Panc1 (cell line): ENCODE measurements at places on chromosomes 5 and 9.

- H3K27me3 ChIP-seq, result no peaks in the 10 kb centered on the region
- peaks cover 3% of the 10 kb centered on the region for H3K4me1 ChIP-seq
- no peak overlapping the region for H3K4me3 ChIP-seq
- DNase-seq, result no peak
- no peaks in the 10 kb centered on the region for H3K36me3 ChIP-seq
Observed at GRCh38 chr5:170628691-170629565, 125.1 kb downstream of the KCNIP1 start.

GRCh38 chr5:169893571-169893970, 86.7 kb downstream of the INSYN2B start:
- no peak overlapping the region for H3K4me3 ChIP-seq
- no peaks in the 10 kb centered on the region for H3K27me3 ChIP-seq
- H3K4me1 ChIP-seq, result no peaks in the 10 kb centered on the region; the same call in 1 of the 2 replicates
- no peak overlapping the region for H3K27ac ChIP-seq
- no peaks in the 10 kb centered on the region for H3K36me3 ChIP-seq

DNA sequence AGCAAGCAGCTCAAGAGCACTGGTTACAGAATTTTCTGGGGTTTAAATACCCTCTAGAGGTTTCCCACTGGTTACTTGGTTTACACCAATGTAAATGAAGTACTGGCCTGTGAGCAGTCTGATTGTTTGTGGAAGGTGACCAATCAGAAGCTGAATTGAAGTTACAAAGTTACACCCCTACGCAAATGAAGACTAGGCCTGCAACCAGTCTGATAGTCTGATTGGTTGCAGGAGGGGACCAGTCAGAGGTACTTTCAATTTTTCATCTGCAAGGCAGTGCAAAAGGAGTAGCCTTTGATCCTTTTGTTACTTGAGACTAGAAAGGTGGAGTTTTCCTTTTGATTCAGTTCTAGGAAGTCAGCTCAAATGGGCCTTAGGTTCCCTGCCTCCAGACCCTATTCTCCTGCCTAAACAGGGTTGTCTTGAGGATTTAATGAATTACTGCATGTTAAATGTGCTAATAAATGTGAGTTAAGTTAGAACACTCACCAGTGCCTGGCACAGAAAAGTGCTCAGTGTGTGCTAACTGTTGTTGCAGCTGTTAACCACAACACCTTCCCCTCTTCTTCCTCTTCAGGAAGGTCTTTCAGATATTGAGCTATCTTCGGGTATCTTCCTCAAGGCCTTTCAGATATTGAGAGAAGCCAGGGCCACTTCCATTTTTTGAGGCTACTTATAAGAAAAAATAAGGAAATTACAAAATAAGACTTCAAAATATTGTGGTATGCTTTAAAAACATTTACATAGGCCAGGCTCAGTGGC, 32.1 kb upstream of the CLINT1 start:
- H3K4me1 ChIP-seq, result no peaks in the 10 kb centered on the region
- DNase-seq, result no peak
- no peak overlapping the region for H3K4me3 ChIP-seq
- no peaks in the 10 kb centered on the region for H3K36me3 ChIP-seq

GRCh38 chr9:3682186-3682585, 156.4 kb upstream of the RFX3 start:
- H3K36me3 ChIP-seq, result no peaks in the 10 kb centered on the region
- H3K4me1 ChIP-seq, result no peaks in the 10 kb centered on the region
- H3K27ac ChIP-seq, result no peak overlapping the region
- H3K27me3 ChIP-seq, result no peaks in the 10 kb centered on the region

DNA sequence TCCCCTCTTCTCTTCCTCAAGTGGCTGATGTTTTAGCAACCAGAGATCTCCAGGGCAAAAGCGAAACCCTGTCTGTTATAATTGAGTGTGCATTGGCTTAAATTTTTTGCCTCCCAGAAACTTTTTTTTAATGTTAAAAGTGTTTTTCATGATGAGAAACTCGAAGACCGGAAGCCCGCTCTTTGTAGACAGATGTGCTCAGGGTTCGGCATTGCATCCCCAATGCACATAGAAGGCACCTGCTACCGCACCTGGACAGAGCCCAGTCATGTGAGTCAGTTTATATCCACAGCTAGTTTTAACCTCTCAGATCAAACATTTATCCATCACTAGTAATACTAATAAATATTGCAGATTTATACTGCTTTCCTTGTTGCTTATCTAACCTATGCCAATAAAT, 19.5 kb upstream of the NADK2 start:
- no peaks in the 10 kb centered on the region for H3K4me1 ChIP-seq
- H3K36me3 ChIP-seq, result no peaks in the 10 kb centered on the region
- H3K4me3 ChIP-seq, result no peak overlapping the region
- H3K27me3 ChIP-seq, result 0 out of 2 replicates have a peak, but pooled peaks cover 2% of the 10 kb centered on the region

GRCh38 chr9:18052060-18052459, 421.9 kb upstream of the ADAMTSL1 start:
- H3K36me3 ChIP-seq, result no peaks in the 10 kb centered on the region
- no peak overlapping the region for H3K4me3 ChIP-seq
- H3K27ac ChIP-seq, result no peak overlapping the region
- no peaks in the 10 kb centered on the region for H3K27me3 ChIP-seq

- H3K36me3 ChIP-seq, result peaks cover under 1% of the 10 kb centered on the region
- no peaks in the 10 kb centered on the region for H3K27me3 ChIP-seq
- no peak overlapping the region for H3K4me3 ChIP-seq
- peaks cover 18% of the 10 kb centered on the region for H3K4me1 ChIP-seq
- no peak overlapping the region; the same call in 1 of the 2 replicates for H3K27ac ChIP-seq
Observed at GRCh38 chr5:134567641-134568336, 42.3 kb downstream of the JADE2 start.

DNA sequence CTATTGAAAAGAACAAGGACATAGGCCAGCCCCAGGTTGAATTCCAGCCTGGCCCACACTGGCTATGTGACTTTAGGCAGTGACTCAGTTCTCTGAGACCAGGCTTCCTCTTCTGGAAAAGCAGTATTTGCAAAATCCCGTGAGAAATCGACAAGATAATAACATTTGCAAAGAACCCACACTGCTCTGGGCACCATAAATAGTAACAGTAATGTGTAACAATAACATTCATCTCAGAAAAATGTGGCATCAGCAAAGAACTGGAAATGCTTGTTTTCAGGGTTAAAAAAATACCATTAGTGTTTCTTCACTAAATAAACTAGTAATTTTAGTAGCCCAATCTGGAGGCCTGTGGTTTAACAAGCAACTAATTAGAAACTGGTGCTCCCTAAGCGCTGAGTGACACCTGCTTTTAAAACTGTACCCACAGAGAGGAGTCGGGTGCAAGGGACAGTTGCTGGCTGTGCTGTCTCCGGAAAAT, 148.4 kb downstream of the TTLL11 start:
- H3K36me3 ChIP-seq, result no peaks in the 10 kb centered on the region
- H3K27me3 ChIP-seq, result no peaks in the 10 kb centered on the region
- no peaks in the 10 kb centered on the region for H3K4me1 ChIP-seq

- H3K27me3 ChIP-seq, result peaks cover 8% of the 10 kb centered on the region
- DNase-seq, result no peak
- H3K4me3 ChIP-seq, result no peak overlapping the region
- no peak overlapping the region for H3K27ac ChIP-seq
- no peaks in the 10 kb centered on the region for H3K36me3 ChIP-seq
- H3K4me1 ChIP-seq, result no peaks in the 10 kb centered on the region
Observed at GRCh38 chr5:83715236-83716065, 5.2 kb downstream of the HAPLN1 start.

DNA sequence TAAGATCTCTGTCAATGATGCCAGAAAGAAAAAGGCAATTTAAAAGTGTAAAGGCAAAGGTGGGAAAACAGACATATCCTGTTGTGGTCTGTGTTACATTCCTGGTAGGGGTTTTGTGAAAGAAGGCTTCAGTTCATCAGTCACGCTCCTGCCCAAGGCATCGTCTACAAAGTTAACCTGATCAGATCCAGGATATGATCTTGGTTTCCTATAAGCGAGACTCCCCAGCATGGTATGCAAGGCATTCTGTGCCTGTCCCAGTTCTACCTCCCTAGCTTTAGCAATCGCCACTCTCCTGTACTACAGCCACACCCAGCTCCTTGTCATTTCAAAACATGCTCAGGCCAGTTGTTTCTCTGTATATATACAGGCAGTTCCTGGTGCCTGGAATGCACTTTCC, 58.0 kb upstream of the PTPN3 start:
- H3K4me1 ChIP-seq, result no peaks in the 10 kb centered on the region
- H3K36me3 ChIP-seq, result no peaks in the 10 kb centered on the region
- H3K27me3 ChIP-seq, result no peaks in the 10 kb centered on the region
- no peak overlapping the region for H3K4me3 ChIP-seq

- no peak for DNase-seq
- peak overlapping the region; percentile 57 for H3K4me3 ChIP-seq
- no peak overlapping the region for H3K27ac ChIP-seq
- no peaks in the 10 kb centered on the region for H3K27me3 ChIP-seq
Observed at GRCh38 chr9:2241461-2241835, 226.3 kb downstream of the SMARCA2 start.

GRCh38 chr5:8628521-8628920, 759.6 kb downstream of the MTRR start:
- no peak for DNase-seq
- H3K36me3 ChIP-seq, result no peaks in the 10 kb centered on the region
- no peak overlapping the region for H3K27ac ChIP-seq
- H3K4me1 ChIP-seq, result no peaks in the 10 kb centered on the region

DNA sequence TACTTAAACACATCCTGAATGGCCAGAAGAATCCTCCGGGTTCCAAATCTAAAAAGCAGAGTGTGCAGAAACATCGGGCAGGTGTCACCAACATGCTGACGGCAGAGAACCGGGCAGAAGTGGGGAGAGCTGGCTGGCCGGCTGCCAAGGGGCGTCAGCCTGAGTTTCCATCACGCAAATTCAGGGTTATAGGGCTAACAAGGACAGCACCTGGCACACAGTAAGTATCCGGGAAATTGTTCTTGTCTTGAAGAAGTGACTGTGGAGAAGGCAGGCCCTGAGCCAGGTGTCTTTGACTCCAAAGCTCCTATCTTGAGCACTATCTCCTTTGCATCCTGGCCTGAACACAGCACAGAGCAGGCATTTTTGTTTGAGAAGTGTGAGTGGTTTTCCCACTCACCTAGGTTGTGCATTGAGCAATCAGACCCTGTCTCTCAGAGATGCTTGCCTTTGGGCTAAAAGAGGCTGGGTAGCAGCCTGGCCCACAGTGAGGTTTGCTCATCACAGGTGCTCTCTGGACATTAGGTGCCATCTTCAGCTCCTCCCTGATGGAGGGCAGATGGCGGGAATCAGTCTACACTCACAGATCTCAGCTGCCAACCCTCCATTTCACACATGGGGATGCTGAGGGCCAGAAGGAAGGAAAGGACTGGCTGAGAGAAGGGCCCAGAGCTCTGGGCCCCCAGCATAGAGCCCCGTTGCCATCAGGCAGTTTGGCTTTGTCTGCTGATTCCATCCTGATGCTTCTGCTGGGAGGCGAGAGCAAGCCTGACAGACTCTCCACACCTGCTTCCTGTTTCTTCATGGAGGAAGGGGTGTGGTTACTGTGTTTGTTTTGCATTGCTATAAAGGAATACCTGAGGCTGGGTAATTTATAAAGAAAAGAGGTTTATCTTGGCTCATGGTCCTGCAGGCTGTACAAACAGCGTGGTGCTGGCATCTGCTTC, 52.8 kb downstream of the WHRN start:
- DNase-seq, result no peak
- H3K27me3 ChIP-seq, result no peaks in the 10 kb centered on the region
- no peak overlapping the region for H3K27ac ChIP-seq
- H3K4me3 ChIP-seq, result no peak overlapping the region
- H3K4me1 ChIP-seq, result no peaks in the 10 kb centered on the region
- H3K36me3 ChIP-seq, result no peaks in the 10 kb centered on the region

DNA sequence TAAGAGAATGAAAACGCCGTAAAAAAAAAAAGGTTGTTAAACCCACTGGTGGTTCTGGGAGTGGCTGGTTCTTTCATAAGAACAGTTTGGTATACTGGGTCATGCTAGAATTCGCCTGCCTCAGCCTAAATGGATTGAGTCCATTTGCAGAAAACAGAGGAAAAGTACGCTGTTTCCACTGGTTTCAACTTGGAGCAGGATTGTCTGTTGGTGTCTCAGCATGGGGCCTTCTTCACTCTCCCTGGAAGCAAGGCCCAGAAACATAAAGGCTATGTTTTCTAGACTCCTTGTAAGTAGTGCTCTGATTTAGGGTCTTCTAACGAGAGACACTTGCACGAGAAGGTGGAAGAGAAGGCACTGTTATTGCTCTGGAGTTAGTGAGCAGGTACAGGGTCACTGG, 116.9 kb upstream of the MTAP start:
- H3K27me3 ChIP-seq, result no peaks in the 10 kb centered on the region
- DNase-seq, result no peak
- H3K27ac ChIP-seq, result peak overlapping the region; percentile 95
- peaks cover 97% of the 10 kb centered on the region for H3K4me1 ChIP-seq
- H3K36me3 ChIP-seq, result no peaks in the 10 kb centered on the region

GRCh38 chr9:69211424-69212036, 37.5 kb downstream of the TJP2 start:
- no peak for DNase-seq
- H3K4me3 ChIP-seq, result no peak overlapping the region
- no peaks in the 10 kb centered on the region for H3K36me3 ChIP-seq
- H3K27me3 ChIP-seq, result no peaks in the 10 kb centered on the region

DNA sequence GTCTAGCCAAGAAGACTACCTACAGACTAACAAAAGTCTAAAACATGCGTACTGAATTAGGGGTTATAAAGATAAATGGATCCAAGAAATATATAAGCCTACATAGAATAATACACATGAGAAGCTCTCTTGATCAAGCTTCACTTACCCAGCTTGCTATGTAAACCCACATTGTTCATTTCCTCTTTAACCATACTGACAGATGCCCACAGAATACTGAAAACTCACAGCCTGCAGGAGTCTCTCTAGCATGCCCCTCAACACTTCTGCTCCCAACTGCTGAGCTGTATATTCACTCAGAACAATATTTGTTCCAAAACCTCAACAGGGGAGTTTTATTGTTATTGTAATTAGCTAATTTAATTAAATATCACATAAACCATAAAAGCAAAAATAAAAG, 52.4 kb downstream of the RFX3 start:
- H3K27me3 ChIP-seq, result no peaks in the 10 kb centered on the region
- no peak overlapping the region for H3K4me3 ChIP-seq
- H3K27ac ChIP-seq, result no peak overlapping the region
- DNase-seq, result no peak
- H3K36me3 ChIP-seq, result no peaks in the 10 kb centered on the region

GRCh38 chr9:71025728-71026127, 95.7 kb downstream of the TRPM3 start:
- no peak overlapping the region for H3K27ac ChIP-seq
- H3K27me3 ChIP-seq, result no peaks in the 10 kb centered on the region
- H3K4me3 ChIP-seq, result no peak overlapping the region
- H3K36me3 ChIP-seq, result no peaks in the 10 kb centered on the region
- H3K4me1 ChIP-seq, result no peaks in the 10 kb centered on the region
- no peak for DNase-seq
